Hippocampal formation (tissue), 2 donors: ENCODE measurements at places on chromosomes 12 and 14.

DNA sequence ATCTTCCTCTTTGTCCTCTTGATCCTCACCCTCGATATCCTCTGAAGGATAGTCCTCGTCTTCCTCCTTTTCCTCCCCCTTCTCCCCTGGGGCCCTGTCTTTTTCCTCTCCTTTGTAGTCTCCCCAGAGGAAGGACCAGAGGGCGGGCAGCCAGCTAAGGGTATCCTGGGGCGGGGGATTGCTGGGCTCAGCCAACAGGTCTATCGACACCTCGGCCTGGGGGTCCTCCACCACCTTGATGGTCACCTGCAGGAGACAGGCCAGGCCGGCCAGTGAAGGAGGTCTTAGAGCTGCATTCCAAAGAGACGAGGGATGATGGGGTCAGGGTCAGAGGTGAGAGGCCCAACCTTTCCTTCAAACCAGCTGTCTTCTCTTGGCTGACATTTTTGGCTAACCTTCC, 16.2 kb downstream of the ISM2 start:
- DNase-seq = no peak

DNA sequence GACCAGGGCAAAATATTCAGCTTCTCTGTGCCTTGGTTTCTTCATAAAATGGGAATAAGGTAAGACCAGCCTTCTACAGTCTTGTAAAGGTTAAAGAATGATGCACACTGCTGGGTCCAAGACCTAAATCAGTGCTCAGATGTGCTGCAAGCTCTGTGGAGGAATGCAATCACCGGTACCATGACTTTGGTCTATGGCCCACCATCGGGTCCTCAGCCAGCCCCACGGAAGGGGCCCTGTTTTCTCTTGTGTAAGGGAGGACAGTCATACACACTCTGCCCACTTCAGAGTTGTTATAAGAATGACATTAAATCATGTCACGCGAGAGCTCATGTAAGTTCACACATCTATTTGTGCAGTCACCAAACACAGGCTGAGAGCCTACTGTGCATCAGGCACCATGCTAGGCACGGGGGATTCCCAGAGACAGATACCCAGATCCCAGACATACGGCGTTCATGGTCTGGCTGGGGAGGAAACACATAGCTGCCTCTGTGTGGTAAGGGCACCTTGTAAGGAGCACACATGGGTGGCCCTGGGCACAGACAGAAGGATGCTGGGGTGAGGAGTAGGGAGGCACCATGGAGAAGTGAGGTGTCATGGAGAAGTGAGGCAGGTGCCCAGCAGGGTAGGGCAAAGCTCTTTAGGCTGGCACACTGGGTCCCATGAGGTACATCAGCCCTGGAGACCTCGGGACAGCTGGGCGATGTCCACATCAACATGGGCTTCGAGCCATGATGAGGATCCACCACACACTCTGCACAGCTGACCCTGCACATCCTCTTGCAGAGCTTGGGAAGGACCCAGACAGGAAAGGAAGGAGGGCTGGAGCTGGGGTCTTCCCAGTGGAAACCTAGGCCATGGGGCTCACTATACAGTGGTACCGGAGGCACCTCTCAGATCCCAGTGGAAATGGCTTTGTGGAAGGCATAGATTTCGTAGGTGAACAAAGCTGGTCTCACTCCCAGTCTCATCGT, 190.4 kb upstream of the DIO3 start:
- DNase-seq = no peak

DNA sequence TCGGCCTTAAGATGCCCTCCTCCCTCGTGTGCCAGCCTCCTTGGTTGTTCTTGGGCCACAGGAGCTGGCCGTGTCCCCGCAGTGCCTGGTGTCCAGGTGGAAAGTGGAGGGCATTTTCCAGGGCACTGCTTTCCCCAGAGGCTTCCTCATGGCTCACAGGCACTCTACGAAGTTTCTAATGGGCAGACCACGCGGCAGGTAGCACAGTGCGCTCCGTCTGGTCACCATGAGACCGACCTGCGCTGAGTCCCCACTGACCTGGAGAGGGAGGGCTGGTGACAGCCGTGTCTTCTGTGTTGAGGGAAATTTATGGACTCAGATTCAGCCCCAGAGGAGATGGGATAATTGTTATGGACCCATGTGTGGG, 186.3 kb downstream of the ADGRD1 start:
- DNase-seq = no peak

GRCh38 chr12:93252221-93252620, 125.5 kb upstream of the NUDT4 start:
- DNase-seq = no peak

- DNase-seq = no peak
These were observed 46.8 kb downstream of the IQSEC3 start for GRCh38 chr12:113347-113746.

- no peak for DNase-seq
These were observed 28.0 kb downstream of the ATG14 start for GRCh38 chr14:55383541-55384140.

- DNase-seq = no peak
These were observed 634.9 kb downstream of the DIO2 start for GRCh38 chr14:79576424-79576823.

DNA sequence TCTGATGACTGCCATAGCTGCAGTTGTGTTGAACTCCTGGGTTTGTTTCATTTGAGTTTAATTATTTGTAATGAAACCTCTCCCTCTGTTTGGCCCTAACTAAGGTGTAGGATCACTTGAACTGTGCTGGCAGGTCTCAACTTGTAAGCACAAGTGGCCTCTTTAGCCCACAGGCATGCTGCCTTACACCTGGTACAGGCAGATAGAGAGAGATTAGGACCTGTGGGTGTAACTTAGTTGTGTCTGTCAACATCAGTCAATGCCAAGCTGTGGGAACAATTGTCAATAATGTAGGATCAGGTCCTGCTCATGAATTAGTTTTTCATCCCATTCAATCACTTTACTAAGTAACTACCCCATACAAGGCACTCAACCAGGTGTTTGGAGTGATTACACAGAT, 263.0 kb upstream of the G2E3 start:
- DNase-seq = no peak

- DNase-seq = no peak
These were observed 19.6 kb downstream of the PELI2 start for GRCh38 chr14:56137849-56138248.

GRCh38 chr12:87804386-87804785, 224.8 kb downstream of the C12orf50 start:
- no peak for DNase-seq

GRCh38 chr12:105554223-105554678, 223.8 kb downstream of the C12orf75 start:
- DNase-seq = no peak

- DNase-seq = no peak
These were observed 216.3 kb downstream of the ERC1 start for GRCh38 chr12:1207276-1207675.

GRCh38 chr14:24695265-24696241, 61.6 kb upstream of the GZMB start:
- peak; percentile 11 for DNase-seq

DNA sequence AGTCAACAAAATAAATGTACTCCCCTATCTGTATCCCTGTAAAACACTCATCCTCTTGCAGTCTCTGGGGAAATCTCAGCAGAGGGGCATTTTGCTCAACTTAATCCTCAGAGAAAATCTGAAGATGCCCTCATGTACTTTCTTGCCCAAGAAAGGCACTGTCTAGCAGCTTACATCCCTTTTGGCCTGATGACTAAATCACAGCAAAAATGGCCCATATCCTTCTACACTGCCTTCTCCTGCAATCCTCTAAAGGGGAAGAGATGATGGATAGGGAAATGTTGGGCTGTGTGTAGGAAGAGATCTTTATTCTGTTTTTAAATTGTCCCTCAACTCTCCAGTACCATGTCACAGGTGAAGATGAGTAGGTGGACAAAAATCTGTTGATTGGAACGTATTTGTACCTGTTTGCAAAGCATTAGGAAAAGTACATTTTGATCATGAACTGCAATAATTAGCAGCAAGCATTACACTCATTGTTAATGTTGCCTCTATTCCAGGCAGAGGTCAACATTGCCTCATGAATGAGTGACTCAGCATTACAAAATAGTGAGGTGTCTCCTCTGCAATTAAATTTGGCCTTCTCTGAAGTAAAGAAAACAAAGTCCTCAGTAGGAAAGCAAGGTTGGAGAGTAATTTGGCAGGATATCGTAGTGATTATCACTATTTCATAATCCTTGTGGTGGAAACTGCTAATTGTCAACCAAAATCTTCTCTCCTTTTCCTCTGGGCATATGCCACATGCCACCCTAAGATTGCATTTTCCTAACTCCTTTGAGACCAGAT, 172.4 kb upstream of the CAND1 start:
- no peak for DNase-seq

DNA sequence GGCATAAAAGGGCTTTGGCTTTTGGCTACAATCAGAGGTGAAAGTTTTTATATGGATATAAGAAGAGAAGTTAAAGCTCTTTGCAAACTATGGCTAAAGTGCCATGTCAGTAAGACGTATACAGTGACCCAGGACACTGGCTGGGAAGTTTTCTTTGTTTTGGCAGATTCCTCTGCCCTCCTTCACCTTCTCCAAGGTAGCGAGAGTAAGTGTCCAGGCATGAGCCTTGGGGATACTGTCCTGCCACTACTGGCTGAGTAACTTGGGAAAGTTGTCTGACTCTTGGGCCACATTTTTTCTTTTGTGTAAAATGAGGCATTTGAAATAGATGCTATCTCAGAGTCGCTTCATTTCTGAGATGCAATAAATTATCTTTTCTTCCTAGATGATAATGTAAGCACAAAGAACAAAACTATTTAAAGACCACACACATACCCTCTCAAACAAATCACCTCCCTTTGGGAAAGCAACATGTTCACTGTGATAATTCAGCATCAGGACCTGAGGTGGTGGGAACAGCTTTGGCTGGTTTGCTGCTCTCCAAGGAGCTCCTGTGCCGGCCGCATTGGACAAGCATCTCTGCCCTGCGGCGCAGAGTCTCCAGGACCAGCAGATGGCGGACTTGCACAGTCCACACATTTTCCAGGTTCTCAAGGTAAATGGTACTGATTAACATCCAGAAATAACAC, 106.3 kb downstream of the PTCSC3 start:
- peak; percentile 64 for DNase-seq

DNA sequence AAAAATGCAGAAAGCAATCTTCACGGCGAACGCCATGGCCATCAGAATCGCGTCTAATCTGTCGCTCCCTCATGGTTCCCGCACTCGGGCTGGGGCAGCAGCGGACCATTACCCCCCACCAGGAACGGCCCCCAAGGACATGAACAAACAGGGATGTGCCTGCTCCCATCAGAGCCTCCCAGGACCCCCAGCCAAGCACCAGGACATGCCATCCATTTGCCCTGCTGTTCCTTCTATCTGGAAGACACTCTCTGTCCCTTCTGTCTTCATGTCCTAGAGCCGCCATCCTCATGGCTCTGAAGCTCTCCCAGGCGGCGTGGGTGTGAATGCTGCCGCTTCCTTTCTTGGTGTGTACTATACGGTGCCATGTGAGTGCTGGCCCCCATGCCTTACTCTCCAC, 371.8 kb downstream of the BCL11B start:
- DNase-seq = no peak

DNA sequence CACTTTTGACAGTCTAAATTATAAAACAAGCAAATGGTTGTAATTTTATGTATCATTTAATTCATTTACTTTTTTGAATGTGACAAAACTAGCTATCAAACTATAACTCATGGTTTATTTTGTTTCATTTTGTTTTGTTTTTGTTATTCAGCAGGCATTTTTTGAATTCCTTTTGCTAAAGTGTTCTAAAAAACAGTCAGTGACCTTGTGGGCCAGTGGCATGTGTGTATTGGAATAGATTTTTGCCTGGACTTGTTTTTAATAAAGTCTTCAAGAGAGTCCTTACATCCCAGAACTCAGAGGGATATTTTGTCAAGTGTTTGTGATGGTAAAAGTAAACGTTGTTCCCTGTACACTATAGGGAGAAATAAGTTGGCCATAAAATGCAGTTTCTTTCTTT, 369.7 kb upstream of the SYT1 start:
- DNase-seq = no peak

DNA sequence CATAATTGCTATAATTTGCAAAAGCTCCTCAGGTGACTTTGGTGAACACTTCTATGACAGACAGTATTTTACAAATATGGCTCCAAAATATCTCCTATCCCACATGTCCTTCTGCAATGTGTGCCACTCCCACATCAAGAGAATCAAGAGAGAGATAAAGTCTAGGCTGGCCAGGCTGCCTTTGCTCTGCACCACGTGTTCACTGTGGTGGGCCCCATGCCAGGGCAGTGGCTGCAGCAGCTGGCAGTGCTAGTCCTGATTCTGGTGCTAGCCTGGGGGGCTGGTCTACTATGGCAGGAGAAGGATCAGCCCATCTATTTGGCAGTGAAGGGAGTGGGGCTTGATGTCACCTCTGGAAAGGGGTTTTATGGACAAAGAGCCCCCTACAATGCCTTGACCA, 86.3 kb downstream of the DRAM1 start:
- DNase-seq = no peak

GRCh38 chr12:124347335-124347734, 52.4 kb downstream of the RFLNA start:
- DNase-seq = no peak

- no peak for DNase-seq
These were observed 201.2 kb downstream of the ANO4 start for GRCh38 chr12:100995771-100996170.

GRCh38 chr12:89288959-89289358, 63.3 kb downstream of the DUSP6 start:
- no peak for DNase-seq

- no peak for DNase-seq
These were observed 69.9 kb upstream of the FOXN3 start for GRCh38 chr14:89486961-89487360.

- DNase-seq = peak; percentile 13
These were observed 1.8 kb downstream of the AHNAK2 start for GRCh38 chr14:104976198-104977007.

GRCh38 chr14:96409701-96410100, 17.8 kb downstream of the AK7 start:
- DNase-seq = no peak

GRCh38 chr12:105590571-105590970, 260.1 kb downstream of the C12orf75 start:
- no peak for DNase-seq

GRCh38 chr12:53744751-53745150, 7.0 kb downstream of the CISTR start:
- DNase-seq = no peak

- no peak for DNase-seq
These were observed 5.1 kb downstream of the JPH4 start for GRCh38 chr14:23573384-23574015.

DNA sequence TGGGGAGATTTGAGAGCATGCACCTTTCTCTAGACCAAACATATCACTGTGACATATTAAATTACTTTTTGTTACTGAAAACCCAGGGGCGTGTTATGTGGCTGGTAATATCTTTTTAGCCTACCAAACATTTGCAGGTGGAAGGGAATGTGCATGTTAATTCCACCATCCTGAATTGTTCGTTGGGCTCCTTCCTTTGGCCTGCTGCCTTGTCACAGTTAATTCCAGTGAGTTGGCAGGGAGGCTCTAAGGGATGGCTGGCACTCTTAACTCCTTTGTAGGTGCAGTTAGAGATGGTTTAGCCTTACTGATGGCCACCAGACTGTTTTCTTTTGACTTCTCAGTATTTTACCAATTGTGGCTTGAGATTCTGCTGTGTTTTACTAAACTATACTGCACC, 64.5 kb downstream of the DIP2B start:
- peak; percentile 36 for DNase-seq
